ENCODE measurements at places on chromosomes 7 and 10. TPM values are rescaled to one million over a fixed set of nuclear protein-coding genes. Genes with fewer than 3 reads are reported as not detected.

Gene SPDYE11
- total RNA-seq, result not detected

Gene KCNIP2
- total RNA-seq, result not detected

Gene PPIA
- total RNA-seq, result 5,102 TPM

Gene KCNH2
- total RNA-seq, result not detected

Gene CRYGN
- not detected for total RNA-seq

Gene PDCD4
- 15.5 TPM for total RNA-seq

Gene NODAL
- total RNA-seq, result not detected

Gene VSTM2A
- total RNA-seq, result not detected

Gene TWNK
- total RNA-seq, result 5.8 TPM

Gene NPTX2
- total RNA-seq, result 0.60 TPM

Gene ECHDC3
- 20.0 TPM for total RNA-seq

Gene NKX2-3
- not detected for total RNA-seq

Gene SSC4D
- total RNA-seq, result 0.79 TPM

Gene POP7
- 50.1 TPM for total RNA-seq

Gene ANKRD61
- 0.40 TPM for total RNA-seq

Gene KIF11
- total RNA-seq, result 35.1 TPM

Gene OPTN
- 95.8 TPM for total RNA-seq

Gene BMPER
- not detected for total RNA-seq

Gene INTS15
- total RNA-seq, result 24.4 TPM

Gene HABP2
- total RNA-seq, result not detected

Gene SPDYE16
- total RNA-seq, result not detected

Gene CYP26C1
- 0.30 TPM for total RNA-seq

Gene RARRES2
- not detected for total RNA-seq
